ENCODE measurements at places on chromosomes 13 and 19.

DNA sequence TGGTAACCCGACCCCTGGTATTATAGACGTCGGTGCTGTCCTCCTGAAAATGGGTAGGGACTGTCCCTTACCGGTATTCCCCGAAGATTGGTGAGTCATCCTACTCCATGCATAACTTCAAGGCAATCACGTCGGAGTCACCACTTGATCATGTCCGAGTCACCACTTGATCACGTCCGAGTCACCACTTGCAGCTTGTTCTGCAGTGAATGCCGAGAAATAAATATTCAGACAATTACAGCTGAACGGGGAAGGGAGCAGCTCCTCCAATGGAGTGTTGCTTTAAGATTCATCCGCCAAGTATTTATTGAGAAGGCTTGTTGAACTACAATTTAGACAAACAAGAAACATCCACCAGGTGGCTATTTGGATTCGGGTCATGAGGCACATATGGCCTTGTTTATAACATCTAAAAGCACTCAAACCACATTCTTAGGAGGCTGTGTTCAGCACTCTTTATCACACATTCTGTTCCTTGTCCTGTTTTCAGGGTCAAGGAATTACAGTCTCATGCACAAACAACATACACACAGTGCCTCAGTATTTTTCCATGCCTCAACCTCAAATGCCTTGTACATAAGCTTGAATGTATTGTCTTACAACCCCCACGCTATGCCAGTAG lies 43.1 kb downstream of the ZNF726 start:
- no peak for DNase-seq

- DNase-seq, result no peak
These were observed 354.8 kb downstream of the SUCLA2 start for GRCh38 chr13:47646298-47646697.

DNA sequence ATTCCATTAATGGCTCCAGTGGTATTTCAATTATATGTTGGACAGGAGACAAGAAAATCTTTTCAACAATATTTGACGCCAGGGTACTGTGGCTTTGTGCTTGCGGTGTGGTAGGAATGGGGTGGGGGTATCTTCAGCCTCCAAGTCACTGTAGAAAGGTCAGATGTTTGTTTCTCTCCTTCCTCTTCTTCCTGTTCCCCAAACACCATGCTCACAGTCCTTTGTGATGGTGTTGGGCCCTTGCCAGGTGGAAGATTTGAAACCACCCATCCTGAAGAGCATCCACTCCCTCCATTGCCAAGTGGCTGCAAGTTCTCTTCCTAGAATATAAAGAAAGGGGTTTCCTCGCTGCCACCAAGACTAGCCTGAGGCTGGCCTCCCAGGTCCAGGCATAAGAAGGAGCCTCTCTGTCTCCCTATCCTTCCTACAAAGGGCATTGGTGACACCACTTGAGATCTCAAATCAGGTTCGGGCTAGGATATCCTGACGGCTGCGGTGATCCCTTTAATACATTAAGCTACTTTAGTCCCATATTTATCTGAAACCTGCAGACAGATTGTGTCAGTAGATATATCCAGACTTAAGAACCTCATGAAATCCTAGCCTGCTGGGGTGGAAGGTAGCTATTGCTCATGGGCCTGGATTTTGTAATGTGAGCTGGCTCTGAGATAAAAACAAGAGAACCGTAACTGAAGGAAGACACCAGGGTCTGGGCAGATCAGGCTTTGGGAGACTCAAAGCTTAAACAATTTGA lies 64.3 kb upstream of the SIAH3 start:
- DNase-seq, result no peak

DNA sequence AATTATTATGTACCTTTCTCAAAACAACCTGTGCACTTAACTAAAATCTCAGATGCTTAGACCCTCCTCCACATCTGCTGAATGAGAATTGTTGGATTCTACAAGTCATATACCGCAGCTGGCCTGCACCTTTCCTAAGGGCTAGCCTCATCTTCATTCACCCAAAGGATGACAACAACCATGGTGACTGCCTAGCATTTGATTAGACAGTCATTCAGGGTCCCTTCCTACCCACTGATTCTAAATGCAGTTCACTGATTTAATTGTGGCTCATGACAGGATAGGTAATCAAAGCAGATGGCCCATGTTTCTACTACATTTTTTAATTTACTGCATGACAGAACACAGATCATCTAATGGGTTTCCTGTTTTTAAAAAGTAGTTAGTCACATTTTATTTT lies 551.9 kb upstream of the SLC10A2 start:
- no peak for DNase-seq

DNA sequence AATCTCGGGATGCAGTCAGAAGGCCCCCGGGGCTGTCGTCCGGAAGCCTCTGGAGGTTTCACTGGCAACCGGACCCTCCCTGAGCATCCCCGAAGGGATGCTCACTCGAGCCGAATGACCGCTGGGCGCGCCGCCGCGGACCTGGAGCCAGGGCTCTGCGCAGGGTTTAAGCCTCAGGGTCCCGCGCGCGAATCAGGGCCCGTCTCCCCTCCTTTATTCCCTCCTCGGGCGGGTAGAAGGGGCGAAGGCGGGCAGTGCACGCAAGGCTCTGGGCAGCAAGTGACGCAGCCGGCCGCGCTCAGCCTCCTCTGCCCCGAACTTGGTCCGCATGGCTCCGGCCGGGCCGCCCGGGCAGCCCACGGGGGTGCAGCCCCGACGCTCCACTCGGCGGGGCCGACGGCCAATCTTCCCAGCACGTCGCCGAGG lies 572 bp downstream of the SHISA2 start:
- no peak for DNase-seq

DNA sequence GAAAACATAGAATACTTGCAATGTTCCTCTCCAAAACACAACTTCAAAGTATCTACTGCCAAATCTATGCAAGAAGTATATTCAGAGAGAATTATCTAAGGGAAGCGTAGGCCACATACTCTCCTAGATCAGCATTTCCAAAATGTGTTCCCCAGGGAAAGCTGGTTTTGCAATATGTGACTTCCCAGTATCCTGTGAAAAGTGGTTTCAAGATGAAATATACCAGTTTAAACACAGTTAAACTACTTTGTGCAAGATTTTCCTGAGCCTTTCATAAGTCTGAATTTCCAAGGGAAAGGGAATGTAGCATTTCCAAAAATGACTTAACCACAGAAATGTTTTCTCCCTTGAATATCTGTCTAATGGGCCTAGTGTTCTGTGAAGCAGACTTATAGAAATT lies 7.6 kb downstream of the STARD13 start:
- DNase-seq, result no peak

DNA sequence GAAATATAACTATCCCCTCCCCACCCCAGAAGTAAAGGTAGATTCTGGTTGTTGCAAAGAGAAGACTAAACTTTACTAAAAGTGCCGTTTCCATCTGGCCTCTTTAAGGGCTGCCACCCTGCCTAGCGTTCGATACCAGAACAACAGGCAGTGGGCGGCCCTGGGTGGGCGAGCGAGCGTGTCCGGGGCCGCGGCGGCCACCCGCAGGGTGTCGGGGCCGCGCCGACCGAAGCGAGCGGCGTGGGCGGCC lies 2.6 kb downstream of the FGF9 start:
- DNase-seq, result peak; percentile 64

DNA sequence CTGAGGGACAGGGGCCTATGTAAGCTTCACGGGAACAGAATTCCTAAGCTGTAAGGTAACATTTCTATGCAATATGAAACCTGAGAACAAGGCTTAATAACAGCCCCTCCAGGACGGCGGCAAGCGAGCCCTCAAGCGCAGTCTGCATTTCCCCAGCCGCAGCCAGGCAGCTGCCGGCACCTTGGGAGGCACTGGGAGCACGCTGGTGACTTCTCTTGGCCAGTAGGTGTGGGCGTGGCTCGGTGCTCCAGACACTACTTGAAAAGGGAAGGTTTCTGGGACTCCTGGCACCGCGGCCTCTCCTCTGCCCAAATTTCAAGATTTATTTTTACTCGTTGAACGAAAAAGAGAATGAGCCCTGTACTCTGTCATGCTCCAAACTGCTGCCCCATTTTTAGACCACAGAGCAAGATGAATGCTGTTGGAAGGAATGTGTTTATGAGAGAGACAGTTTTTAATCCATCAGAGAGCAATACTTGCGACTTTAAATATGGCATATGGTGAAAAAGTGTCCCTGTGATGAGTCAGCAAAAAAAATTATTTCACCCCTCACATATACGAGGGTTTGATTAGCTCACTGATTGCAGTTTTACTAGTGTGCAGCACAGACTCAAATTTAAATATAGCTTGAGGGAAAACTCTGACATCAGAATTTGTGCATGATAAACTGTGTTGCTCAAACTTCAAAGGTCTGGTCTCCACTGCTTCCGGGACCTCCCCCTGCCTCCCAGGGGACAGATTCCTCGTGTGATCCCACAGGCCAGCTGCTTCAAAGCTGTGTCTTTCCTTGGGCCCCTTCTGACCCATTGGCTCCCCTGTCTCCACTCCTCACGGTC lies 81.2 kb downstream of the COL4A2 start:
- no peak for DNase-seq

GRCh38 chr13:108855737-108856387 lies 226.5 kb downstream of the MYO16 start:
- no peak for DNase-seq

DNA sequence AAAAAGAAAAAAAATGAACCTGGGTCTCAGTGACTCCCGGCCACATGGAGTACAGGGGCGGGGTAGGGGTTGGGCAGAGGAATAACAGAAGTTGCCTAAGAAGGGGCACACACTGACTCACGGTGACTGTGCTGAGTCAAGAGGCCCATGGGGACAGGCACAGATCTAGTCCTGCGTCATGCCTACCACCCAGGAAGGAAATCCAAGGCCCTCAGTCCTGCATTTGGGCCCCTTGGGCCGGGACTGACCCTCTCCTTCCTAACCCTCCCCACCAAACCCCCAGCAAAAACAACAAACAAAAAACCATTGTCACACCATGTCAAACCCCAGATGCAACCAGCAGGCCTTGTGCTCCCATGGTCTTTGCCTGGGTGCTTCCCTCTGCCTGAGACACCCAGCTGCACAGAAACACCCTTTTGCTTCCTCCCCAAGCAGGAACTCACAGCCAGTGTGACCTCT lies 9.6 kb upstream of the NOTCH3 start:
- no peak for DNase-seq

GRCh38 chr19:16922949-16923348 lies 34.1 kb downstream of the F2RL3 start:
- DNase-seq, result no peak

DNA sequence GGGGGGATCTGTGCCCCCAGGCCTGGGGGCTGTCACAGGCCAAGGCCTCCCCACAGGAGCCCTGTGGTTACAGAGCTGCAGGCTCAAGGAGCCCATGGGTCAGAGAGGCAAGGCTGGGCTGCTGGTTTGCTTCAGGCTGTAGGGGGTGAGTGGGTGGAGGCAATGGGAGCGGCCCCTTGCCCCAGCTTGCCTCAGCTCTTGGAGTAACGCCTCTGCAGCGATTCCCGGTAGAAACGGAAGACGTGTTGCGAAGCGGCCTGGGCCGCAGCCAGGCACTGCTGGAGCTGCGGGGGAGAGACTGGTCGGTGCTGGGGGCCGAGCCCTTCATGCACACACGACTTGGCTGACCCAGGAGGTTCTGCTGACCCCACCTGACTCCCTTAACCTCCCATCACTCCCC lies 10.1 kb downstream of the TMEM91 start:
- no peak for DNase-seq

DNA sequence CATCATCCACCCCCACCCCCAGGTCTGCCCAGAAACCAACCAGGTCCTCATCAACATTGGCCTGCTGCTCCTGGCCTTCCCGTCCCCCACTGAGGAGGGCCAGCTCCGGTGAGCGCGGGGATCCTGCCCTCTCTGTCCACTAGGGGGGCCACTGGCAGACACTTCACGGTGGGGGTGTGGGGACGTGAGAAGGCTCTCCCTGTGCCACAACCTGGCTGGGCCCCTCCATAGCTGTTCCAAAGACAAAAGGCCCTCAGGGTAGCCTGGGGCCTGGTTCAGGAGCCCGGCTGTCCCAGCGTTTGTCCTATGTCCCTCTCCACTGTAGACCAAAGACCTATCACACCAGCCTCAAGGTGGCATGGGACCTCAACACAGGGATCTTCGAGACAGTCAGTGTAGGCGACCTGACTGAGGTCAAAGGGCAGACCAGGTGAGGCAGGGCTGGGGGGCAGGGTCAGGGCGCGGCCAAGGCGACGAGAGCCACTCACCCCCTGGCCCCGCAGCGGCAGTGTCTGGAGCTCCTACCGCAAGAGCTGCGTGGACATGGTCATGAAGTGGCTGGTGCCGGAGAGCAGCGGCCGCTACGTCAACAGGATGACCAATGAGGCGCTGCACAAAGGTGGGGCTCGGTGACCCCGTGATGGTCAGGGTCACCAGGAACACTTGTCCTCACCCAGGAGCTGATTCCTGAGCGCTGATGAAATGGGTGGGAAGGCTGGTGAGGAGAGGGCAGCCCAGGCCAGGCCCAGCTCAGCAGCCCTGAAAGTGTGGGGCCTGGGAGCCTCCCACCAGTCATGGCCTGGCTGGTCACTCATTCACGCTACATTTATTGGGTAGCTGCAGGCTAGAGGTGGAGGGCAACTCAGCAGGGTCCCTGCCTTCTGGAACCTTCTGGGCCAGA lies 7.9 kb downstream of the DCAF15 start:
- DNase-seq, result no peak

GRCh38 chr13:76759877-76760276 lies 126.3 kb downstream of the KCTD12 start:
- no peak for DNase-seq

- no peak for DNase-seq
These were observed 42.8 kb downstream of the SLC6A16 start for GRCh38 chr19:49282184-49282583.

DNA sequence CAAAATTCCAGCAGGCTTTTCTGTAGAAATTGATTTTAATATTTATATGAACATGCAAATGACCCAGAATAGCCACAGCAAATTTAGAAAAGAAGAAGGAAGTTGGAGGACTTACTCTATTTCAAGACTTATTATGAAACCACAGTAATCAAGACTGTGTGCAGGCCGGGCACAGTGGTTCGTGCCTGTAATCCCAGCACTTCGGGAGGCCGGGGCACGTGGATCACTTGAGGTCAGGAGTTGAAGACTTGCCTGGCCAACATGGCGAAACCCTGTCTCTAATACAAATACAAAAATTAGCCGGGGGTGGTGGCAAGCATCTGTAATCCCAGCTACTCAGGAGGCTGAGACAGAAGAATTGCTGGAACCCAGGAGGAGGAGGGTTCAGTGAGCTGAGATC lies 6.0 kb upstream of the FFAR2 start:
- DNase-seq, result no peak

DNA sequence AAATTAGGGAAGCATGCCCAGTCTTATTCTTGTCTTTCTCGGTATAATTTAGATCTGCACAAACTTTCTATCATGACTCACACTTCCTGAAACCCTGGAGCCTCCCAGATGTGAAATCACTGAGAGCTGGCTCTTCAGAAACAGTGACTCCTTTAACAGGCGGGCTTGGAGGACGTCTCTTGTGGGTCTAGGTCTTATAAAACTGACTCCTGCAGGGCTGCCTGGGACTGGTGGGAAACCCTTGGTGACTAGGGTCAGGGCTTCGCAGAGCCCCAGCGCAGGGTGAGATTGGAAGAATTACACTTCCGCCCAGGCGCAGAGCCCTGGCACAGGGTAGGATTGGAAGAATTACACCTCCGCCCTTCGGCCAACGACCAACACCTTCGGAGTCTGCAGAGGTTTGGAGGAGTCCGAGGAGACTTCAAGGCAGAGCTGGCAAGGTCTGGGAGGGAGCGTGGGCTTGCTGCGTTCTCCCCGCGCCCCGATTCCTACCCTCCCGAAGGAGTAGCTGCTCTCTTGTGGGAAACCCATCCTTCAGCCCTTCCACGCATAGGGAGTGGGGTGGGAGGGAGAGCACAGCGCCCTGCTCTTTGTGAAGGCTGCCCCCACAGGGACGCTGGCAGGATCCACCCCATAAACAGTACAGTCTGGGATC lies 43.4 kb upstream of the MAP3K10 start:
- no peak for DNase-seq

- peak; percentile 98 for DNase-seq
These were observed 610 bp upstream of the RPL28 start for GRCh38 chr19:55384920-55385723.

Data from CD8-positive, alpha-beta memory T cell (primary cell).